Right renal cortex interstitium (tissue), 3 donors: ENCODE measurements at places on chromosomes 3 and 15. TPM values are rescaled to one million over a fixed set of nuclear protein-coding genes. Genes with fewer than 3 reads are reported as not detected.

- no peak for DNase-seq
These were observed 89.2 kb upstream of the MEF2A start for GRCh38 chr15:99476413-99477222.

- DNase-seq: no peak
These were observed 113.0 kb downstream of the PDE8A start for GRCh38 chr15:85094685-85095084.

- no peak for DNase-seq
These were observed 30.9 kb downstream of the FNDC3B start for GRCh38 chr3:172070269-172070668.

DNA sequence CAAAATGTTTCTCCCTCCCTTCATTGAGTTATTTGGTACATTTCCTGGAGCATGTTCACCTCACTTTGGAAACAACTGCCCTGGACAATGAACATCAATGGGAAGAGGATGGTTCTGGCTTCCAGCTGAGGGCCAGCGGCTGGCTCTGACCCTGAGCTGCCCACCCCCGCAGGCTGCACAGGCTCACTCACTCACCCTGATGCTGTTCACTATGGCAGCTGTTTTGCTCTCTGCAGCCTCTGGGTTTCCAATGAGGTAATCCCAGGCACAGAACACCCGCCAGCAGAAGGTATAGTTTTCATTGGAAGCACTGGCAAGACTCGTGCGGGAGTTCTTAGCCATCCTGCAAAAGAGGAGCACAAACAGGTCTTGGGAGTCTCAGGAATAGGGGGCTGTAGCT lies 17.8 kb downstream of the TMC3 start:
- no peak for DNase-seq

DNA sequence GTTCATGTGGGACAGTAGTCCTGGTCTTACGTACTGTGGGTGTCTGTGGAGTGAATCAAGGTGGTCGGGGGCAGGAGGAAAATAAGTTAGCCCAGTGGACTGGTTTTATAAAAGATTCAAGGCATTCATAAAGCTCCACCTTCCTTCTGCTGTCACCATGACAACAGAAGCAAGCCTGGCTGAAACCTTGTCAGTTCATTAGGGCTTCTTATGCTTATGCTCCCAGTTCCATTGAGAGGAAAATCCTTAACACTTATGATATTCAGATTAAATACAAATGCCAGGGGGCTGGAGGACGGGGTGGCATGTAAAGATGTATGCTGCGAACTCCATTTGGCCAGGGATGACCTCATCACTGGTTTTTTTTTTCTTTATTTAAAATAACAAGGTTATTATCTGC lies 283.1 kb upstream of the ATP10A start:
- no peak for DNase-seq

DNA sequence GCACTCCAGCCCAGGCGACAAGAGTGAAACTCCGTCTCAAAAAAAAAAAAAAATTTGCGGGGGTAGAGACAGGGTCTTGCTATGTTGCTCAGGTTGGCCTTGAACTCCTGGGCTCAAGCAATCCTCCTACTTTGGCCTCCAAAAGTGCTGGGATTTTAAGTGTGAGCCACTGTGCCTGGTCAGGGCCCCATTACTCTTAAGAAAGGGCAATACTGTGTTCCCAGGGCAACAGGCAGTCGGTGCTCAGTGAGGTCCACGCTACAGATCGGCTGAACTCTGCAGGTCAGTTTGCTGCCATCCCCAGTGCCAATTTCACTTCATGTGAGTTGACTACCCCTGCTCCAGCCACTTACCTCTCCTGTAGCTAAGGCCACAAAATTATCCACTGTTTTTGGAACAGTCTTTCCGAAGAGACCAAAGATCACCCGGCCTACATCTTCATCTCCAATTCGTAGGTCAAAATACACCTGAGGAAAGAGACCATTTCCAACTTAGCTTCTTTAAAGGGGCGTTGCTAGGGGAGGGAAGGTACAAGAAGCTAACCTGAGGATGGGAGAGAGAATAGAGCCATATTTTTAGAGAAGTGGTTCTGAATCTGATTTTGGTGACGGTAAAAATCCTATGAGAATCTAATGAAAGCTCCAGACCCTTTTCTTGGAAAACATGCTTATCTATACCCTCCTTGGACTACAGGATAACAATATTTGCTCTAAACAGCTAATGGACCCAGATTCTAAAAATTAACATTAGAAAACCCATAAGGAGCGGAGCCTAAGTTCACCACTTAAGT lies 939 bp downstream of the PPIB start:
- DNase-seq: no peak

DNA sequence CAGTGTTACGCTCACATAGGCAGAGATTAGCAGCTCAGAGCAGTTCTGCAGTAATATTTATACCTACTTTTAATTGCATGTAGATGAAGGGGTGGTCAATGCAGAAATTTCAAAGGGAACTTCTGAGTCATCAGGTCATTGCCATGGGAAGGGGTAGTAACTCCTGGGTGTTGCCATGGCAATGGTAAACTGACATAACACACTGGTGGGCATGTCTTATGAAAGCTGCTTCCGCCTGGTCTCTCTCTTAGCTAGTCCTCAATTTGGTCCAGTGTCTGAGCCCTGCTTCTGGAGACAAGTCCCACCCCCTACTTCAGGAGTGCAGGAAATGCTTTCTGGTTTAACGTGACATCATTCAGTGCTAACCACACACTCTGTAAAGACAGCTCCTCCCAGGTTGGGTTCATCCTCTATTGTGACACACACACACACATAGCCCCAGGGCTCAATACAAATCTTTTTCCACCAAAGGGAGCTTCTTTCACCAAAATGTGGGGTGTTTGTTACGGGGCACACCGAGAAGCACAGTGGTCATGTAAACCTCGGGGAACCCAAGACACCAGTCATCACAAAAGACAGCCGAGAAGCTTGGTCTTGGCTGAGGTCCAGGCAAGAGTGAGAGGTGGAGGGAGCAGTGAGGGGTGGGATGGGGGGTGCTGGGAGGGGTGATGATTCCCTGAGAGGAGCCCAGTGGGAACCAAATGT lies 74.5 kb downstream of the TLE3 start:
- no peak for DNase-seq

GRCh38 chr15:36880913-36881460 lies 219.4 kb downstream of the MEIS2 start:
- no peak for DNase-seq

DNA sequence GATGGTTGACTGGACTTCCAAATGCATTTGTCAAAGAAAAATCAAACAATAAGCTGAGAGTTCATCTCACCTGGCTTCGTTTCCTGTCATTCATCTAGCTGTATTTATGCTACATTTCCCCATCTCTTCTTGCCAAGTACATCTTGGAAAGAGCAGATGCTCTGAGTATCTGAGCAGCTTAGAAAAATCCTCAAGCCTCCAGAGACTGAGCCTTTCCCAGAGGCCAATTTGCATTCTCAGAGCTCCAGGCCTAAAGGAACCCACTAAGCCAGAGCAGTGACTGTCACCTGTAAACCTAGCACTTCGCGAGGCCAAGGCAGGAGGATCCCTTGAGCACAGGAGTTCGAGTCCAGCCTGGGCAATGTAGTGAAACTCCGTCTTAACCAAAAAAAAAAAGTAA lies 100.5 kb downstream of the XXYLT1 start:
- no peak for DNase-seq

DNA sequence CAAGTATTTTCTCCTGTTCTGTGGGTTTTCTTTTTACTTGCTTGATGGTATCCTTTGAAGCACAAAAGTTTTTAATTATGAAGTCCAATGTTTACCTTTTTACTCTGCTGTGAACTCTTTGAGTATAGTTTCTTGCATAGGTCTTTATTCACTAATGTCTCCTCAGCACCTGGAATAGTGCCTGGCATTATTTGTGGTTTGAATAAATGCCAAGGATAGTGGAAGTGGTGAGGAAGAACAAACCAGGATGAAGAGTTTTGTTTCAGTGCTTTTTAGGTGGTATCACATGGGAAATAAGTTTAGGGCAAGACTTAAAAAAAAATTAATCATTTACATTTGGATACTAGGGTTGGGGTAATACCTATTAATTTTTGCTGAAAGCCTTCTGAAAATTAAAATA lies 25.7 kb downstream of the GPD1L start:
- no peak for DNase-seq

DNA sequence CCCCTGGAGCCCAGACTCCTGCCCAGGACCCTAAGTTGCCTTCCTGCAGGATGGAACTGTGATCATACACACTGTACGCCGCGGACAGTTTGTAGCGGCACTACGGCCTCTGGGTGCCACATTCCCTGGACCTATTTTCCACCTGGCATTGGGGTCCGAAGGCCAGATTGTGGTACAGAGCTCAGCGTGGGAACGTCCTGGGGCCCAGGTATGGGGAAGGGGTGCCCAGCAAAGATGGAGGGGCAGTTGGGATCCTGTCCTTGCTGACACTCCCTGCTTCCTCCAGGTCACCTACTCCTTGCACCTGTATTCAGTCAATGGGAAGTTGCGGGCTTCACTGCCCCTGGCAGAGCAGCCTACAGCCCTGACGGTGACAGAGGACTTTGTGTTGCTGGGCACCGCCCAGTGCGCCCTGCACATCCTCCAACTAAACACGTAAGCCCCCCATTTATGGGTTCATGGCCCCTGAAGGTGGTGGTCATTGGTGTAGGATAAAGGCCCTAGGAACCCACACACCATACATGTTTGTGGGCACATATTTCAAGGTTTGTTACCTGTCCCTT lies 28.8 kb downstream of the NBEAL2 start:
- no peak for DNase-seq

DNA sequence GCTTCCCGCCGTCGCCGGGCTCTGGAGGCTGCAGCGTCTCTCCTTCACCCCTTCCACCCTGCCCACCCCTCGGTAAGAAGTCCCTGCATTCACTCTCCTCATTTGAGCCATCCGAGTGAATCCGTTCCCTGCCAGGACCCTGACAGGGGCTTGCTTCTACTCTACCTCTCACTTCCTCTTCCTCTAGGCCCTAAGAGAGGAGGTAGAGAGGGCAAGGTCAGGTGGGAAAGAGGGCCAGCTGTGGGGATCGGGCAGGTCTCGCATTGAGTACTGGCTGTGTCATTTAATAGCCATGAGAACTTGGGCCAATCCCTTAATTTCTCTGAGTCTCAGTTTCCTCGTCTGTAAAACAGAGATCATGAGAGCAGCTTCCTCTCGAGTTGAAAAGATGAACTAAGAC lies 283.6 kb downstream of the UACA start:
- no peak for DNase-seq

- no peak for DNase-seq
These were observed 220.0 kb upstream of the TPRG1 start for GRCh38 chr3:188951734-188952133.

- DNase-seq: no peak
These were observed 7.6 kb downstream of the CHSY1 start for GRCh38 chr15:101244036-101244781.

DNA sequence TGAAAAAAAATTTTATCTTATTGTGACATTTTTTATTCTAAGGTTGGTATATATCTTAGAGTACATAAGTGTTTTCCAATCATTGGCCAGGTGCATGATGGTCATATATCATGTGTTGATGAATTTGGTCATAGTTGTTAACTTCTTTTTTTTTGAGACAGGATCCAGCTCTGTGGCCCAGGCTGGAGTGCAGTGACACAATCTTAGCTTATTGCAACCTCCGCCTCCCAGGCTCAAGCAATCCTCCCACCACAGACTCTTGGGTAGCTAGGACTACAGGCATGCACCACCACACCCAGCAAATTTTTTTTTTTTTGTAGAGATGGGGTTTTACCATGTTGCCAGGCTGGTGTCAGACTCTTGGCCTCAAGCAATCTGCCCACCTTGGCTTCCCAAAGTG lies 44.0 kb downstream of the PCCB start:
- DNase-seq: no peak

The GCHFR gene
- 31.9 TPM for polyA plus RNA-seq

The DUSP7 gene
- 18.1 TPM for polyA plus RNA-seq

The ZDHHC19 gene
- polyA plus RNA-seq: not detected
